ENCODE measurements at places on chromosomes 5 and 9.

DNA sequence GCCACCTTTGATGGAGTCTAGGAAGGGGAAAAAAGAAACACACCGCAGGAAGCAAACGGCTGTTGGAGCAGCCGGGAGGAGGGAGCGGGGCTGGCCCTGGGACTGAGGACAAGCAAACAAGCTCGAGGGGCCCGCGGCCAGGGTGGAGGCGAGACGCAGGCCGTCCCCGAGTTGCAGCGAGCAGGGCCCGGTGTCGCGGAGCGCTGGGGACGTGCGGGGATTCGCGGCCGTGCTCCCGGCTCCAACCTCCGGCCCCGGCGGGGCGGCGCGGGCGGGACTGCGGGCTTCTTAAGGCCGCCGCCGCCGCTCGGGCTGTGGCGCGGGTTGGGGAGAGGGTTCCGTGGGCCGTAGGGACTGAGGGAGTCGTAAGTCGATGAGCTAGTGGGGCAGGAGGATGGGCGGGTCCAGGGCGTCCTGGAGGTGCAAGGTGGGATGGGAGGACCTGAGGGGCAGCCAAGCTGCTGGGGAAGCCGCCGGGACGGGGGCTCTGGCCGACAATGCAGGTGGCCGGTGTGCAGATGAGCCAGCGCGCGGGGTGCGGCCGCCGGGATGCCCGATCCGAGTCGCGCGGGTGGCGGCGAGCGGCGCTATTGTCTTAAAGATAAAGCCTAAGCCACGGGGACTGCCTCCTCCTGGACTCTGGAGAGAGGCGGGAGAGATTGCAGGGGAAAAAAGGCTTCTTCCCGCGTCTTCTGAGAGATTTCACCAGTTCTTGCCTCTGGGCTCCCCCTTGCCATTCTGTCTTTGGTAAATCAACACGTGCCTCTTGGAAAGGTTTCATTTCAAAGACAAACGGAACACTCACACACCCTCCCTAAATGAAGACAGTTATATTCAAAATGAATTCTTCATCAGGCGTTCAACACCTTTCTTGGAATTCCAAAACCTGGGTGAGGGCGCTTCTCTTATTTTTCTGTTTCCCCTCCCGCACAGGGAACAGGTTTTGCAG, 1.6 kb upstream of the HAPLN1 start:
- no peak for DNase-seq

GRCh38 chr5:67724412-67725135, 491.0 kb upstream of the PIK3R1 start:
- DNase-seq, result no peak

GRCh38 chr9:101307524-101308213, 77.1 kb downstream of the BAAT start:
- DNase-seq, result no peak

DNA sequence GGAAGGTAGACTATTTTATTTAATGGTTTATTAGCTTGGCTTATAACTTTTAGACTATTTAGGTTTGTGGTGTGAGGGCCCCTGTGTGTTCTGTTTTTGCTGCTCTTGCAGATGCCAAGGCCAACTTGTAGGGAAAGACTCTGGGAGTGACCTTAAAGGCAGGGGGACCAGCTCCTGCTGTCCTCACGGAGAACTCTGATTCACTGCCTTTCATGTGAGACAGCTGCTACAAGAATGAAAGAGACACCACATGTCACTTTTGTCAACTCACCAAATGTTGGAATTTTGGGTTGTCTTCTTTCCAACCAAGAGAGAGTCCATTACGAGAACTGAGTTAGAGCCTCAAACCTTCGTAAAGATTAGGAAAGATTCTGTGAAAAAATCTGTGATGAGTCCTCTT, 258.3 kb upstream of the ADAMTSL1 start:
- no peak for DNase-seq

DNA sequence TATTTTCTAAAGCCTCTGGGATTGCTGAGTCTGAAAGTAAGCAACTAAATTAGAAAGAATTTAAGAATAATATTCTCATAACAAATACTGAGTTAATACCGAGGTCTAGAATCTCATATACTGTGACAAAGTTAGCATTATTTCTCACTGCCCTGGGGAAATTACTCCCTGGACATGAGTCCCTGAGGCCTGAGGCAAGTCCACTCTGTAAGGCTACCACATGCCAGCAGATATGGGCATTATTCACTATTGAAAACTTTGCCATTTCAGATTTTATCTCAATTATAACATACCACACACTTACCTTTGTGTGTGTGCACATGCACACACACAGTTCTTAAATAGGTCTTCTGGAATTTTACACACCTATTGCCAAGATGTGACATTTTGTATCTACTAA, 22.9 kb downstream of the ELL2 start:
- DNase-seq, result no peak

DNA sequence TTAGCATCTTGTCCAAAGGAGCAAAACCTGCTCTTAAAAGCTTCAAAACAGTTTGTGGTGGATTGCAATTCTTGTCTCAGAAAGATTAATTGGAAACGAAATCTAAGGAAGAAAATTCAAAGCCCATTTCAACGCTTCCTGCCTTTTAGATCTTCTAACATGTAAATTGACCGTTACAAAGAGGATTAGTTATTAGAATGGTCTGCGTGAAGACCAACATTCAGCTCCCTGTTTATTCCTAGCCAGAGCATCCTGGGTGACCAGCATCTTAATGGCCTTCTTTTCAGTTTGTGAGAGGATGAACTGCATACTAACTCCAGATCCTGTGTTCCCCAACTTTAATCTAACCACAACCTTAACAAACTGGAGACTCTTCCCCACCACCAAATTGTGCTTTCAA, 109.9 kb upstream of the SLC1A3 start:
- DNase-seq, result no peak

DNA sequence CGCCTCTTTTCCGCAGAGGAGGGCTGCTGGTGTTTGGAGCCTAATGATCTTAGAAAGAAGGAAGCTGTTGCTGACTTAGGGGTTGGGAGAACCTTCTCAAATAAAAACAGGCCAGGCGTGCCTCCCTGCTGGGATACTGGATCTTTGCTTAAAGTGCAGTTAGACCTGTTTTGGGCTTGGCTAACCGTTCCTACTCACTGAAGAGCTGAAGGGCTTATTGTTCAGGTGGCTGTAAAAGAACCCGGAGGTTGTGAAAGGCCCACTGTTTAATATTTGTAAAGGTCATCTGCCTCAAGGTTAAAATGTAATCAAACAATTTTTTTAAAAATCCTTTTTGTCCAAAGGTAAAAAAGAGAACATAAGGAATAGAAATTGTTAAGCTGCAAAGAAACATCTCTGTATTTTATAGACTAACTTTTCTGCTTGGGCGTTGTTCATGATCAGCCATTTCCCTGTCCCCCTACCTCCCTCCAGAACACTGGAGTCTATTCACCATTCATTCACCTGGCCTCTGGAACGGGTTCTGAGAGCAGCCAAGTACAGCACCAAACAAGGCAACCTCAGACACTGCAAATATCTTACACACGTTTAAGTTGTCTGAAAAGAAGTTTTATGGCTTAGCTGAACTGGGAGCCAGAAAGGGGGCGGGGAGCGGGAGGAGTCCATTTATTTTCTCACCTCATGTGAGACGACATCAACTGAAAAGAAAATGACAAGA, 18.6 kb upstream of the MTMR12 start:
- DNase-seq, result no peak

DNA sequence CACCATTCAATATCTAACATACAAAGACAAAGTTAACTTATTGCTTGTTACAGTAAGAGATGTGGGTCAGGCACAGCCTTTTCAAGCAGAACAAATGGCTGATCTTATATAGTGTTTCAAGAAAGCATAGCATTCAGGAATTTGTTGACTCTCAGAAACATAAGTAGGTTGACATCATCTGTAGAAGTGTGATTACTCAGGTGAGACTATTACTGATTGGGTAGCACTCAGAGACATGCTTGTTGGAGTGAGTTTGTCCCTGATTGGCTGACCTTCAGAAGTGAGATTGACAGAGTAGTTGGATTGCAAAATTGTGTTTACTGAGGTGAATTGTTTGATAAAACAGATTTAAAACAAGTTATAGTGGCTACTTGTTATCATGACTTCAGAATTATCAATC, 30.7 kb upstream of the TNPO1 start:
- DNase-seq, result no peak

GRCh38 chr9:70510157-70510770, 95.8 kb upstream of the KLF9 start:
- DNase-seq, result no peak

DNA sequence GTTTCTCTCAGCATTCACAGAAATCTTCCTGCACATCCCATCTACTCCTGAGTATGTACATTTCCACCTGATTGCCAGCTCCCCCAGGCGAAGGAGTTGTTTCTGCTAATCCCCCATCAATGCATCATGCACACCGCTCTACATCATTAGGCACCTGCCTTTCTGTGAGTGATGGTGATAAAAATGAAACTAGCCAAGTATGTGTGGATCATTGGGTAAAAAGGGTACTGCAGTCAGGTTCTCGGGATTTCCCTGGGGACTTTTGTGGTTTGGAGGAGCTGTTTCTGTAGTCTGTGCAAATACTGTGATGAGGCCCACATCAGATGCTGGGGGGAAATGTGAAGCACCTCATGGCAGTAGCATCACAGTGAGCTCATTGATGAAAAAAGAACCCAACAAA, 30.4 kb downstream of the CAMK4 start:
- peak; percentile 89 for DNase-seq

DNA sequence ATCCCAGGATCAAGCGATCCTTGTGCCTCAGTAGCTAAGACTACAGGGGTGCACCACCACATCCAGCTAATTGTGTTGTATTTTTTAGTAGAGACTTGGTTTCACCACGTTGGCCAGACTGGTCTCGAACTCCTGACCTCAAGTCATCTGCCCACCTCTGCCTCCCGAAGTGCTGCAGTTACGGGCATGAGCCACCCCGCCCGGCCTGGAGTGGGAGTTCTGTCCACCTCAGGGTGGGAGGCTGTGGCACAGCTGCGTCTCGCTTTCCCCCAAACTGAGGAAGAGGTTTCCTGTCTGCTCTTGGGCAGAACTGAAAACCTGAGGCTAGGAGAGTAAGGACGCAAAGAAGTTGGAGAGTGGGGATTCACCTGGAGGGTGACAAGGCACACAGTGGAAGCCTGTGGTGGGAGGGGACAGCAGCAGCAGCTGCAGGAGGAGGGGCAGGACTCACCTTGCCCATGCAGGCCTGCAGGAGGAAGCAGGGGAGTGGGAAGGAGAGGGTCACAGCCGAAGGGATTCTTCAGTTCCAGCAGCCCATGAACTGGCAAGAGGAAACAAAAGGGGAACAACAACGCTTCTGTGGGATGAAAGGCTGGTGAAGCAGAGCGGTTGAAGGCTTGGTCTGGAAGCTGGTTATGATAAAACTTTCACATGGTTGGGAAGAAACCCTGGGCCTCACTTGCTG, 181.4 kb downstream of the GAS1 start:
- DNase-seq, result no peak

- DNase-seq, result no peak
These were observed 240.2 kb upstream of the NFIL3 start for GRCh38 chr9:91663858-91664257.

DNA sequence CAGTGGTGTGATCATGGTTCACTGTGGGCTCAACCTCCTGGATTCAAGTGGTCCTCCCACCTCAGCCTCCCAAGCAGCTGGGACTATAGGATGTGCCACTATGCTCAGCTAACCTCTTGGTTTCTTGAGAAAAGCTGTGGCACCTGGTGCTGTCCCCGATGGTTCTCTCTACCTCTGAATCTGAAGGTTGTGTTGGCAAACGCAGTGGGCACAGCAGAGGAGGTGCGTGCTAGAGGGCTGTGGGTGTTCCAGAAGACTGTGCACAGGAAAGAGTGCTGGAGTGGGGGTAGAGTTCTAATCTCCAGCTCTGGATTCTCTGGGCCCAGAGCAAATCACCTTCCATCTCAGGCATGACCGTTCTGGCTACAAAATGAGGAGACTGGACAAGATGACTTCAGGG, 12.5 kb downstream of the RGS3 start:
- no peak for DNase-seq

GRCh38 chr9:77486968-77487367, 161.2 kb downstream of the GNA14 start:
- DNase-seq, result no peak

DNA sequence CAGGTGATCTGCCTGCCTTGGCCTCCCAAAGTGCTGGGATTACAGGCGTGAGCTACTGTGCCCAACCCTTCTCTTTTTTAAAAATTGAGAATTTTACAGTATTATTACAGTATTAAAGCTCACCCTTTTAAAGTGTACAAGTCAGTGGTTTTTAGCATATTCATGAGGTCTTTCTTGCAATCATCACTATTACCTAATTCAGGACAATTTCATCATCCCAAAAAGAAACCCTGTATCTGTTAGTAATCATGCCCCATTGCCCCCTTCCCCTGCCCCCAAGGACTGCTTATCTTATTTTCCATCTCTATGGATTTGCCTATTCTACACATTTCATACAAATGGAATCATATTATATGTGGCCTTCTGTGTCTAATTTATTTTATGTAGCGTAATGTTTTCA, 22.6 kb upstream of the MEGF9 start:
- no peak for DNase-seq

DNA sequence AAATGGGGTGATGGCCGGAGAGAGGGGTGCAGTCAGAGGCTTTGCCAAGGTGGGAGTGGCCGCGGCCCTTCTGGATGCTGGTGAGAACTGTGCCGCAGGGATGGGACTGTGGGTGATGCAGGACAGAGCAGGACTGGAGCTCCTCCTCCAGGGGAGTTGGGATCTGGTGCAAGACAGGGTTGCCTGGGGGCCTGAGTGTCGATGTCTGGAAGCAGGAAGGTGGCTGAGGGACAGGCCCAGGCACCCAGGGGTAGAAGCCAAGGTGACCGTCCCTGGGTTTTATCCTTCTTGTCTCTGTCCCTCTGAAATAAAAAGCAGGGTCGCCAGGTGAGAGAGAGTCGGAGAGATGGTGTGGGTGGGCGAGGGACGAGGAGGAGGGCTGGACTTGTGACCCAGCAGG, 89.1 kb upstream of the IER5L start:
- no peak for DNase-seq
